NCI-H1092 (cell line): ENCODE measurements at places on chromosomes 12 and 14.

- DNase-seq: no peak
These were observed 15.3 kb downstream of the FBRSL1 start for GRCh38 chr12:132505105-132505851.

- DNase-seq: no peak
These were observed 6.7 kb upstream of the LRP1-AS start for GRCh38 chr12:57154076-57154475.

DNA sequence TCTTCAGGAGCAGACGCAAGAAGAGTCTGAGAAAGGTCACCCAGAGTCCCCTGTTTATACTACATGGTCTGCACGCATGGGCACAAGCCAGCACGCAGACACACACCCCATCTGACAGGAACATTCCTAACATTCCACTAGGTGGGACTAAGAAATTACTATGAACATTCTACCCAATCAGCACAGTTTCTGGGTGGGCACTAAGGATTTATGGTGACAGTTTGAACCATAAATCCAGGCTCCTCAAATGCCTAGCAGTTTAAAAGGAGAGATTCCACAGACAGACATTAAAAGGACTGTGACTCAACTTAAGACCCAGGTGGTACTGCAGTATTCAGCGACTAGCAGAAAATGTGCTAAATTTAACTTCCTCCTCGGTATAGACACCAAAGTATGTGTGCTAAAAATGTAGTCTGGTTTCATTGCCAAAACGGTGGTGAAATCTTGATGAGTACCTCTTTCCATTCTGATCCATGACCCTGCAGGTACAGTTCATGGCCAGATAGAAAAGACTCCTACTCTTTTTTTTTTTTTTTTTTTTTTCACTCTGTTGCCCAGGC lies 16.2 kb downstream of the ABHD4 start:
- no peak for DNase-seq

- DNase-seq: no peak
These were observed 69.7 kb upstream of the STAC3 start for GRCh38 chr12:57320639-57321038.

GRCh38 chr14:61565181-61565580 lies 130.1 kb upstream of the HIF1A start:
- DNase-seq: no peak

GRCh38 chr12:128609861-128610260 lies 213.9 kb downstream of the SLC15A4 start:
- DNase-seq: no peak

DNA sequence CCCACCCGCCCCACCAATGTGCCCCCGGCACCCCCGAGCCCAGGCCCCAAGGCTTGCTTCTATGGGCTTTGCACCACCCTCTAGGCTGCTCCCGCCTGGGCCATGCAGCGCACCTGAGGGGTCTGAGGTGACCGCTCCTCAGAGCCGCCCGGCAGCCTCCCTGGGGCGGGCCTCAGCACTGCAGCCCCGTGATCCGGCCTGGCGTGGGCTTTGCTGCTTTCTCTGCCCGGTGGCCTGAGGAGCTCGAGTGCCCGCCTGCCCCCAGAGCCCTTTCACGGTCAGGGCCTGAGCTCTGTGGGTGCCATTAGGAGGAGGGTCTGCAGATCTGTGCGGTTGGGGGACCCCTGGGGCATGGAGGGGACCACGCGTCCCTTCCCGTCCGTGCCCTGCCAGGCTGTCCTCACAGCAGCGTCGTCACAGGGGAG lies 6.2 kb downstream of the MTA1 start:
- no peak for DNase-seq
